ENCODE measurements at places on chromosomes 16 and 17. TPM values are rescaled to one million over a fixed set of nuclear protein-coding genes. Genes with fewer than 3 reads are reported as not detected.

PRSS36 gene
- polyA plus RNA-seq = 2.1 TPM

LGALS9B gene
- not detected for polyA plus RNA-seq

GRCh38 chr17:66941249-66941648 is 23.3 kb upstream of the CACNG4 start:
- no peak for DNase-seq

- peak; percentile 80 for DNase-seq
These were observed 43.5 kb downstream of the ZDHHC7 start for GRCh38 chr16:84967828-84968227.

DNA sequence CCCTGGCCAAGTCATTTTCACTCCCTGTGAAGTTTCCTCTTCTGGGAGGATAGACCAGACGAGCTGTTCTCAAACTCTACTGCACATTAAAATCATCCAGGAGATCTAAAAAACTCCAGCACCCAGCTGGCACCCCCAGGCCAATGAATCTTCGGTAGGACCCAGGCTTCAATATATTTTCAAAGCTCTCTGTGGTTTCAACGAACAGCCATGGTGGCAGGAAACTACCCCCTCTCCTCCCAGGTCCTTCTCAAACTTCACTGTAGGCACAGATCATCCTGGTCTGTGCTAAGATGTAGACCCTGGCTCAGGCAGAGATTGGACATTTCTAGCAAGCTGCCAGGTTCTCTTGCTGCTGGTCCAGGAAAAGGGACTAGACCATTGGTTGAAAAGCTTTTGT is 38.7 kb upstream of the GRIN2A start:
- DNase-seq = no peak

DNA sequence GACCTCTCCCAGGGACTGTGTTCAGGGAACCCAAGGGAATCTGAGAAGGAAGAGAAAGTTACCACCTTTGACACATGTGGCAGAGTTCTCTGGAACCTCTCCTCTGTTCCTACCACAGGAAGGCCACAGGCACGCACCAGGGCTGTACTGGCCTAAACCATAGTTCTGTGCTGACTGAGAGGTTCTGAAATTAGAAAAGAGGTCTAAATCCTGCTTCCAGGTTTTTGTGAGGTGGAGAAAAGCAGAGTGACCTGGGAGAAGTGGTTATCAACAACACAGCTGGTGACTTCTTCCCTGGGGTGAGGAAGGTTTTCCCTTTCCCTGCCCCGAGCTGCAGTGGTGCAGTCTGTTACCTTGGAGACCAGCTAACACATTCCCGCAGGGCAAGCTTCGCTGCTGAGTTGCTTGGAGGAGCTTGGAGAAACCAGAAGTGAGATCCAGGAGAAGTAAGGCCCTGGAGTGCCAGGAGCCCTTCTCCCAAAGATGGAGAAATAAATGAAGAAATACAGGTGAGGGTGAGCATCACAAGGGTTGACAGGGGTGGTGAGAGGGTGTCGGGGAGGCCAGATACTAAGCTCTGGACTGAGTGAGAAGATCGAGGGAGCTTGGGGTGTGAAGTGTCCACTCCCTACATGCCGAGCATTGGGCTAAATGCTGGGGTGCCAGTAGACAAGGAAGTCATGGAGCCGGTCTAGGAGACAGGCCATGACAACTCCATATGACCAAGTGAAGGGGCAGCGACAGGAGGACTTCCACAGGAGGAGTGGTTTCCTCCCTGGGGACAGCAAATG is at the start of gene VWA3A:
Gene VWA3A (plus strand): TSS at position 399 of the 791 bp plus-strand sequence. CDS start 97 bp downstream, at position 496.
- DNase-seq = peak; percentile 58

- DNase-seq = peak; percentile 30
These were observed 2.5 kb upstream of the RAB11FIP4 start for GRCh38 chr17:31388770-31389656.

DNA sequence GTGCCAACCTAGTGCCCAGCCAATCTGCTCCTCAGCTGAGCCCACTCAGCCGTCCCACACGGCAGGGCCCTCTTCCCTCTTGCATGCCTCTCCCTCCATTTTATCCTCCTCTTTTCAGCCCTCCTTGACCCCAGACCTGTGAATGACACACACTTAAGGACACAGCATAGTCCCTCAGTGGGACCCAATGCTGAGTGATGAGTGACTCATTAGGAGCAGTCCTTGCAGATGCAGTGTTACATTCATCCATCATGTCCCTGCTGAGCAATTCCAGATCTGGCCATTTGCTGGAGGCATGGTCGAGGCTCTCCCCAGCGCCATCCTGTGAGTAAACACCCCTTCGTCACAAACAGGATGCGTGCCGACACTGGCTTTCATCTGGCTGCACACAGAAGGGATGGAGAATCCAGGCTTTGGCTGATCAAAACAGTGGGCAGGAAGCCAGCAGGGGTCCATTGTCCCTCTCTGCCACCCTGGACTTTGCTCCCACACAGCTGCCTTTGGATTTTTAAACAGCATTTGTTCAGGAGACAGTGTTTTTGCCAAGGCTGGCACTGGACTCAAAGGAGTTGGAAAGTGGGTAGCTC is 122.6 kb downstream of the AXIN2 start:
- DNase-seq = peak; percentile 17

DNA sequence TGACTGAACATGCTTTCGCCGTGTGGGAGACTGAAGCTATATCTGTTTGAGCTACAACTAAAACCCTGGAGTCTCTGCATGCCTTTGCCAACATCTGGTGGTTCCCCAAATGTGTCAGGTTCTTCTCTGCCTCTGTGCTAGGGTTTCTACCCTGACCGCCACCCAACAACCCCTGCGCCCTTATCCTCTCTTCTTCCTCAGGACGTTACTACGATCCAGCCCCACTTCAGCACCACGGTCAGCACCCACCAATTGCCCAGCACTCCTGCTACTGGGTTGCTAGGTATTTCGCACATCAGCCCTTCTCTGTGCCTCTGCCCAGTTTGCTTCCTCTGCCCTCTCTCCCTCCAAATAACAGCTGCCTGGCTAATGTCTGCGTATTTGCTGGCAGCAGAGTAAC is 106.3 kb upstream of the HSBP1 start:
- DNase-seq = peak; percentile 77

DNA sequence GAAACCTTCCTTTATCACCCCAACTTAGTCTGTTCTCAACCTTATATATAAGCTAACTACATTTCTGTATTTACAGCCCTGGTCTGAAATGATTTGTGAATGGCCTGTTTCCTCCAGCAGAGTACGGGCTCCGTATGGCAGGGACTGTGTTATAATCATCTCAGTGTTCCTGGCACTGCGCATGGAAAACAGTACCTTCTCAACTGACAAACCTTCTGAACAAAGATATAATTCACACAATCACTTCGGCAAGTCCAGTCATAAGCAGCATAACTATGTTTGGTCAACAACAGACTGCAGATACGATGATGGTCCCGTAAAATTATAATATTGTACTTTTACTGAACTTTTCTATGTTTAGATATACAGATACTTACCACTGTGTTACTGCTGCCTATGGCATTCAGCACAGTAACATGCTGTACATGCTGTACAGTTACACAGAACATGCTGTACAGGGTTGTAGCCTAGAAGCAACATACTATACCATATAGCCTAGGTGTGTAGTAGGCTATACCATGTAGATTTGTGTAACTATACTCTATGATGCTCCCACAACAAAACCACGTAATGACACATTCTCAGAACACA is 30.0 kb downstream of the ANKFY1 start:
- DNase-seq = no peak
